Mammary epithelial cell (primary cell): ENCODE measurements at places on chromosomes 5 and 9.

DNA sequence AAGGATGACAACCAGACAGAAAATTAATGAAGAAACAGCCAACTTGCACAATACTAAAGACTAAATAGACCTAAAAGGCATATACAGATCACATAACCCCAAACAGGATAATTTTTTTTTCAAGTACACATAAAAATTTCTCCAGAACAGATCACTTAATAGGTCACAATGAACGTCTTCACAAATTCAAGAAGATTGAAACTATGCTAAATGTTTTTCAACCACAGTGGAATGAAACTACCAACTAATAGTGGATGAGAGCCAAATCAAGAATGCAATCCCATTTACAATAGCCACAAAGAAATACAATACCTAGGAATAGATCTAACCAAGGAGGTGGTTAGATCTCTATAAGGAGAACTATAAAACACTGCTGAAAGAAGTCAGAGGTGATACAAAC lies 145.8 kb downstream of the TMEM232 start:
- no peak for DNase-seq

- peak; percentile 73 for DNase-seq
Observed at GRCh38 chr5:78597974-78598371, 50.6 kb downstream of the LHFPL2 start.

DNA sequence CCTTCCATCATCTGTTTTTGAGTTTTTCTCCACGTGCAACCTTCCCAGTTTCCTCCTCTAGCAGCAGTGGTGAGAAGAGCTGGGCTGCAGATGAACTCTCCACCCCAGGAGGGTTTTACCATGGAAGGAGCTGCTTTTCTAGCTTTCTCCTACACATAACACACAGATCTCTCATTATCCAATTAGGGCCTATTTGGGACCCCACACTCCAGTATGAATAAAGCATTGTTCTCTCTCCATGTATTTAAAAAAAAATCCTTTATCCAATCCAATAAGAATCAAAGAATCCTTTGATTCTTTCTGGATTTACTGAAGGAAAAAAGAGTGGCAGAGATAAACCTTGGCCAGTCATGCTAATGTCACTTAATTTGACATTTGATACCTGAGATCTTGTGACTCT lies 31.6 kb upstream of the NAA35 start:
- no peak for DNase-seq

- DNase-seq: no peak
Observed at GRCh38 chr9:122164286-122164685, 4.6 kb downstream of the MORN5 start.

- DNase-seq: no peak
Observed at GRCh38 chr9:98755006-98755618, 41.2 kb downstream of the ANKS6 start.

- DNase-seq: no peak
Observed at GRCh38 chr9:135320331-135320730, 159.3 kb upstream of the PPP1R26 start.

- no peak for DNase-seq
Observed at GRCh38 chr5:110612794-110613247, 113.7 kb downstream of the TMEM232 start.
